ENCODE measurements at places on chromosomes 3 and 15.

DNA sequence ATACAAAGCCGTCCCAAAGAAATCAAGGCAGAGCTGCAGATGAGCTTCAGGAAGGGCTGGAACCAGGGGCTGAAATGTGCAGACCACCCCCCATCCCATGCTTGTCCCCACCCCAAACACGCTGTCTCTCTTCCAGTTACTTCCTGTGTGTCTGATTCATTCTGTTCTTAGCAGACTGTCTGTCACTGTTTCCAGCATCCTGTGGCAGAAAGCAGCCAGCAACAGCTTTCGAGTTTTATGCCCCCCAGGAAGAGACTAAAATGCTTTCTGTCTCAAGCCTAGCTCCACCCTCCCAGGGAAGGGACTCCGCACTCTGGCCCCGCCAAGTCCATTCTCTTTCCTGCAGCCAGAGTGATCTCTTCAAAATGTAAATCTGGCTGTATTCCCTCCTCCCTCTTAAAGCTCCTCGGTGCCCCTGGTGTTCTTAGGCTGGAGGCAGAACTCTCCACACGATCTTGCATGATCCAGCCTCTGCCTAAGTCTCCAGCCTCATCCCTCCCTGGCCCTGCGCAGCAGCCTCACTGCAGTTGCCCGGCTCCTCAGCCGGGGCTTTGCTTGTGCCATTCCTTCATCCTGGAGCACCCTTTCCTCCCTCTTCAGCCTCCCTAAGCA, 41.5 kb downstream of the HRH1 start:
- DNase-seq: no peak

- DNase-seq: no peak
Measured at GRCh38 chr3:157261000-157261399, 101.1 kb upstream of the CCNL1 start.

GRCh38 chr3:156160647-156161046, 40.3 kb downstream of the KCNAB1 start:
- no peak for DNase-seq

GRCh38 chr3:187484547-187485295, 116.5 kb downstream of the RTP4 start:
- no peak for DNase-seq

DNA sequence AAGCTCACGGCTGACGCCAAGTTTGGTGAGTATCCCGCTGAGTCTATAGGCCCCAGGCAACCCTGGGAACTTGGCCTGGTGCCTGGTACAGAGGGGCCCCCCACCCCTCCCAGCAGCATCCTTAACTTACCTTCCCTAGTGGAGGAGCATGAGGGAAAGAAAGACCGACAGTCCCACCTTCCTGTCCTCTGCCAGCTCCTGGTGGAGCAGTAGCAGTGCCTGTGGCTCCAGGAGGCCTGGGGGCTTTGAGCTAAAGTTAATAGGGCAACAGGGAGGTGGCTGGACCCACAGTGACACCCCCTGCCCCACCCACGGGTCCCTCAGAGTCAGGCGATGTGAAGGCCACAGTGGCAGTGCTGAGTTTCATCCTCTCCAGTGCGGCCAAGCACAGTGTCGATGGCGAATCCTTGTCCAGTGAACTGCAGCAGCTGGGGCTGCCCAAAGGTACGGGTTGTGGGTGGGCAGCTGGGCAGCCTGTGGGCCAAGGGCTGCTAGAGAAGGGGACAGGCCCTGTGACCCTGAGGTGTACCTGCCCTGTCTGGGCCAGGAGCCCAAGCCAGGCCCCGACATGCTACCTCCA, 2.9 kb downstream of the COMMD4 start:
- no peak for DNase-seq

GRCh38 chr3:131535131-131535530, 32.4 kb upstream of the MRPL3 start:
- no peak for DNase-seq

DNA sequence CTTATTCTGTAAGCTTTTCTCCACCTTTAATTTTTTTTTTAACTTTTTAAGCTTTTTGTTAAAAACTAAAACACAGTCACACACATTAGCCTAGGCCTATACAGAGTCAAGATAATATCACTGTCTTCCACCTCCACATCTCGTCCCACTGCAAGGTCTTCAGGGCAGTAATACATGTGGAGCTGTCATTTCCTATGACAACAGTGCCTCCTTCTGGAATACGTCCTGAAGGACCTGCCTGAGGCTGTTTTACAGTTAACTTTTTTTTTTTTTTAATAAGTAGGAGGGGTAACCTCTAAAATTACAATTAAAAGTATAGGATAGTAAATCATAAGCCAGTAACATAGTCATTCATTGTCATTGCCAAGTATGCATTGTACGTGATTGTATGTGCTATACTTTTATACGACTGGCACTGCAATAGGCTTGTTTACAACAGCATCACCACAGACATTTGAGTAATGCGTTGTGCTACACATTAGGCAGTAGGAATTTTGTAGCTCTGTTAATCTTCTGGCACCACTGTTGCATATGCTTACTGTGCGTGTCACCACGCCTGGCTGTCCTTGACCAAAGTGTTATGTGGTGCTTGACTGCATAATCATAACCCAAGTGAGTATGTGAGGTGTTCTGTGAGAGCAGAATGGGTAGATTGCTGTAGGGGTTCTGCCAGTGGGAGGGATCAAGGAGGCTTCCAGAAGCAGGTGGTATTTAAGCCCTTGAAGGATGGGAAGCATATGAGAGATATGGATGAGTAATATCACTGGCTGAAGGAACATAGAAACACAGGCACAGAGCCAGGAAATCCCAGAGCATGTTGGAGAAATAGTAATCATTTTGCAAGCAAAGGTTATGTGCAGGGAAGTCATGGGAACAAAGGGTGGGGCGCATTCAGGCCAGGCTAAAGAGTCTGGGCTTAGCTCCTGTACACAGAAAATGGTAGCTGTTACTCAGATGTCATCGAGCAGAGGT, 18.3 kb downstream of the FBXO22 start:
- DNase-seq: no peak

GRCh38 chr15:38671675-38672254, 107.2 kb upstream of the RASGRP1 start:
- no peak for DNase-seq

- no peak for DNase-seq
Measured at GRCh38 chr3:144317961-144318360, 346.3 kb downstream of the DIPK2A start.

All from stimulated activated CD8-positive, alpha-beta memory T cell treated with anti-CD3 and anti-CD28 coated beads, Interleukin-2, amount 100 ng/mL, for 1 hour (primary cell).